Amygdala (tissue), 56 donors: ENCODE measurements at places on chromosomes 5 and 9.

DNA sequence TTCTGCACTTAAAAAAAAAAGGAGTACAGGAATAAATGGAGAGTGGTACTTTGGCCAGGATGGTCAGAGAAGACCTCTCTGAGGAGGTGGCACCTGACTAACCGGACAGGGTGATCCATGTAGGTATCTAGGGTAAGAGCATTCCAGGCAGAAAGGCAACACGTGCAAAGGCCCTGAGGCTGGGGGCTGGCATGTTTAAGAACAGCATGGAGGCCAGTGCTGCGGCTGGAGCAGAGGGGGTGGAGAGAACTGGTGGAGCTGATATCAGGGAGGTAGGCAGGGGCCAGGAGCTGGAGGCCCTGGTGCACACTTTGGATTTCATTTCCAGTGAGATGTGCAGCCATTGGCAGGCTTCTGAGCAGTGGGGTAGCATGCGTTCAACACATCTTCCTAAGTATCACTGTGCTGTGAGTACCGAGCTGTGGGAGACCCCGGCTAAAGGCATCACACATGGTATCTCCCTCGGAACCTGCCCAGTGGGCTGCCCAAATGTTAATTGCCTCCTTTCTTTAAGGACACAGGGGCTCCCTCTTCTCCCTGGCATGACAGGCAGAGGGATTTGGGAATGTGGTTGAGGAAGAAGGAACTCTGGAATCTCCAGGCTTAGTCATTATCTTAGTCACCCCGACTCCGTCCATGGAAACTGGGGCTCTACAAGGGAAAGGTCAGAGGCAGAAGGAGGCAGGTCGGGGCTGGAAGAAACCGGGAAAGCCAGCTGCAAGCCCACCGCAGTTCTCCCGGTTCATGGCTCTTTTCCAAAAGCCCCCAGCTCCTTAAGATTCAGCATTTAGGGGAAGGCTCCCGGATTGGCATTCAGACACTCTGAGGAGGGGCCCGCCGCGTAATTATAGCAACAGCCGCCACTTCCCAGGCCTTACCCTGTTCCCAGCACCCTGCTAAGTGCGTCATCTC lies 18.6 kb downstream of the SLC6A7 start:
- no peak for DNase-seq

DNA sequence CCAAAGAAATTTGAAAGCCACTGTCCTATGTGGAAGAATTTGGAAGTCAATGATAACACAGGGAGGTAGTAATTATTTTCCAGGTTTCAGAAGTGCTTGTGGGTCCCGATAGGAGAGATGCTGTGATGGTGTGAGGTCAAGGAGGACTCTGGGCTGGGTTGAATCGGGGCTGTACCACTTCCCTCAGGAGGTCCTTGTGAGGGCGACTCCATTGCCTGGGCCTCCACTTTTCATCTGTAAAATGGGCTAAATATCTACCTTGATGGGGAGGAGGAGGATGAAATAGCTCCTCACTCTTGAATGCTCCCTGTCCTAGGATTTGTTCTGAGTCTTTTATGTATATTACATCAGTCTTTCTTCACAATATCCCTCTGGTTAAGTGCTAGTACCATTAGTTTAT lies 59.0 kb downstream of the ROPN1L start:
- DNase-seq, result no peak

DNA sequence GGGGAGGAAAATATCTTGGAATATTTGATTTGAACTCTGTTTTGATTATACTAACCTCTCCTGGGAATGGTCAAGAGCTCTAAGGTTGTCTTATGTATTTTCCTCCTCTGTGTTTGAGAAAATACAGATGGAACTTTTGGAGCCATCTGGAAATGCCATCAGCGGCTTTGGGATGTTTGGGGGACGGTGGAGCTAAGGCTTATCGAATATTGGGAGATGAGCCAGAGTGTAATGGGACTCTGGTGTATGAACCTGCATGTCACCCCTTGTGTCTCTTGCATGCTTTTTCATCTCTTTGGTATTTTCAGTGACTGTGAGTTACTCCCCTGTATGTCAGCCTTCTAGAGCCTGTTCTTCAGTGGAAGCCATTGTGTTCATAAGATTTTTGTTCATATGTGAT lies 180.0 kb upstream of the OTULINL start:
- DNase-seq, result no peak

DNA sequence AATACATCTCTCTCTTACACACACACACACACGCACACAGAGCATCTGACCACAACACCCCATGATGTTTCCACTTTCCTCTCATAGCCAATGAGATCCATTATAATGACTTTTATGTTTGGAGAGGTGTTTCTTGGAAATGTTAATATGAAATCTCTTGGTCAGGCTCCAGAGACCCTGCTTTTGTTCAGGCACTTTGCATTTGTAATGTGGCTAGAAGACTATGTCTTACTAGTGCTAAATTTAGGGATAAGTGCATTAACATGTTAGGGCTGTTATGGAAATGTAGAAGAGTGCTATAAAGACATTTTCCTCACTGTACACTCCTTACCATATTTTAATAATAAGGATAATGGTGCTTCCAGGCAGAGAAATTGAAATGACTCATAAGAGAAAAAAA lies 3.8 kb downstream of the CDH9 start:
- DNase-seq, result no peak

- no peak for DNase-seq
Measured at GRCh38 chr5:37662789-37663485, 176.9 kb downstream of the GDNF start.

DNA sequence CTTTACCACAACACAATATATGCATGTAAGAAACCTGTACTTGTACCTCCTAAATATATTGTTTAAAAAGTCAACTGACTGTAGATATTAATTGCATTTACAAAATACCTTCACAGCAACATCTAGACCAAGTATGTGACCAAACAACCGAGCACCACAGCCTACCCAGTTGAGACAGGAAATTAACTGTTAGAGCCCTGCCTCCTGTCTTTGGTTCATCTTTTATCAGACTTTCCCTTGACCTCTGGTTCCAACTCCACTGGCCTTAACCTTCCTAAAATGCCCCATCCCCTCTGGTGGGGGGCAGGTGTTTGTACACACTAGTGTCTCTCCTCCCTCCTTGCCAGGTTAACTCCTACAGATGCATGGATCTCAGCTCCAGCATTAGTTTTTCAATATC lies 155.0 kb upstream of the PANK3 start:
- no peak for DNase-seq

DNA sequence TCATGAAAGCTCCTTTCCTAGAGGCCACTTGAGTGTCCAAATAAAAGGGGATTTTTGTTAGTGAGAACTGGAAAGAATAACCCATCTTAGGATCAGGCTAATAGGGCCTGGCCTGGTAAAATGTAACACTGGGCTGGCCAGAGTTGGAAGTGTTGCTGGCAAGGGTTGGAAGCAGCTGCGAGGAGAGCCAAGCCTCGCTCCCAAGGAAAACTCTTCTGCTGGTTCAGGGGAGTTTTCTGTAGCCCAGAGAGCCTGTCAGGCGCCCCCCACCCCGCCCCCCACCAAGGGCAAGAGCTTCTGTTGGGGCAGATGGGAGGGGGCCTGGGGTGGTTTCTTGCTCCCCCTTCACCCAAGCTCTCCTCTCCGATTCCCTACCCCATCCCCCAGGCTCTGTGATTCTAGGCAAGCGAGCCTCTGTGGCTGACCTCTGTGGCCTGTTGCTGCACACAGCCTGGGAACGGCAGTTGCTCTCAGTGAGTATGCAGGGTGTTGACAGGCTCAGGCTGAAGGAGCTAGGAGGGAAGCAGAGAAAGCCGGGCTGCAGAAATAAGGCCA lies 547.8 kb downstream of the CCDC171 start:
- peak; percentile 4 for DNase-seq

DNA sequence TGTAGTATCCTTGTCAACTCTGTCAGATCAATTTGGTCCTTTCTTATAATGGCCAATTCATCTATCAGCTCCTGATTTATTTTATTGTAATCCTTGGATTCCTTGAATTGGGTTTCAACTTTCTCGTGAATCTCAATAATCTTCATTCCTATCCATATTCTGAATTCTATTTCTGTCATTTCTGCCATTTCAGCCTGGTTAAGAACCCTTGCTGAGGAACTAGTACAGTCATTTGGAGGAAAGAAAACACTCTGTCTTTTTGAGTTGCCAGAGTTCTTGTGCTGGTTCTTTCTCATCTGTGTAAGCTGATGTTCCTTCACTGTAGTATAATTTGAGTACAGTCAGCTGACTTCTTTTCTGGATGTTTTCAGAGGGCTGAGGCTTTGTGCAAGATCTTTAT lies 84.5 kb downstream of the CETN3 start:
- DNase-seq, result no peak

GRCh38 chr9:135273008-135273407 lies 185.5 kb downstream of the OLFM1 start:
- DNase-seq, result no peak

DNA sequence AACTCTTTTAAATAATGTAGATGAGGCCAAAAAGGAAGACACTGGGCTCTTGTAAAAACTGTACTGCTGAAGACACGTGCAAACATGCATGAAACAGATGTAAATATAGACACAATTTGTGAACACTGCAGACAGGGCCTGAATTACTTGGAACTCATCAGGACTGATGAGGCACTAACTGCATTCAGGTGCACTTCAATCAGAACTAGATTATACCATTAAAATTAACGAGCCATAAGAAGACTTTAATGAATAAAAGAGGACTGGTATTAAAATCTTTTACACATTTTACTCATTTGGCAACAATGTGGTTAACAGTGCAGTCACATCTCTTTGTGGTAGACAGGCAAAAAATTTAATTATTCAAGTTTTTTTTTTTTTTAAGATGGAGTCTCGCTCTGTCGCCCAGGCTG lies 13.4 kb upstream of the ZCCHC9 start:
- no peak for DNase-seq

GRCh38 chr5:85760519-85760918 lies 857.2 kb upstream of the COX7C start:
- no peak for DNase-seq

DNA sequence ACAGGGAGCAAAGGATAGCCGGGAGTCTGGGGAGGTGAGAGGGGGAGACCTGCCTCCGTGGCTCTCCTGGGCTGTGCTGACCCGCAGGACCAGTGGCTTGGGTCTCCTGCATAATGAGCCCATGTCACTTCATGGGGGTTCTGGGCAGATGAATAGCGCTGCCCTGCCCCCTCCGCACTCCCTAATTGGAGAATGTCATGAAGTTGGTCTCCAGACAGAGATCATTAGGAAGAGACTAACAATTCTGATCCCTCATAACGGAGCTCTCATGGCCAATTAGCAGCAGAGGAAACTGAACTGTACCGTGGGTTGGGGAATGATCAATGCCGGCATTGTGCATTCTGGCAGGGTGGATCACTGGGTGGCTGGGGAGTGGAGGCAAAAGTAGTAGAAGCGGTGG lies 186.1 kb downstream of the FSTL4 start:
- DNase-seq, result no peak

GRCh38 chr5:148998174-148998797 lies 64.6 kb downstream of the SH3TC2 start:
- no peak for DNase-seq

DNA sequence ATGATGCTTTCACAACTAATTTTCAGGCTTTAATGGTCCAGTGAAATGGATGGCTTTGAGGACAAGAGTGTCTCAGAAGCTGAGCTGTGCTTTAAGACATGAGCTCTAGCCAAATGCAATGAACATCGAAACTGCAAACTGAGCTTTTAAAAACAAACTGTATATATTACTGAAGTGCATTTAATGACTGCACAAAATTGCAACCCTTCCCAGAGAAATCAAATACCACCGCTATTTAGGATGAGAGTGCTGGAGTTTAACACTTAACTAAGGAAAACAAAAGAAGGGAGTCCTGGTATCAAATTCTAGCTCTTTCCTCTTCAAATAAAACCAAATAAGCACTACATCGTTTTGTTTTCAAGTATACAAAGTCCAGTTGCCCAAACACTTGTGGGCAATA lies 163.9 kb downstream of the SLF1 start:
- DNase-seq, result no peak

DNA sequence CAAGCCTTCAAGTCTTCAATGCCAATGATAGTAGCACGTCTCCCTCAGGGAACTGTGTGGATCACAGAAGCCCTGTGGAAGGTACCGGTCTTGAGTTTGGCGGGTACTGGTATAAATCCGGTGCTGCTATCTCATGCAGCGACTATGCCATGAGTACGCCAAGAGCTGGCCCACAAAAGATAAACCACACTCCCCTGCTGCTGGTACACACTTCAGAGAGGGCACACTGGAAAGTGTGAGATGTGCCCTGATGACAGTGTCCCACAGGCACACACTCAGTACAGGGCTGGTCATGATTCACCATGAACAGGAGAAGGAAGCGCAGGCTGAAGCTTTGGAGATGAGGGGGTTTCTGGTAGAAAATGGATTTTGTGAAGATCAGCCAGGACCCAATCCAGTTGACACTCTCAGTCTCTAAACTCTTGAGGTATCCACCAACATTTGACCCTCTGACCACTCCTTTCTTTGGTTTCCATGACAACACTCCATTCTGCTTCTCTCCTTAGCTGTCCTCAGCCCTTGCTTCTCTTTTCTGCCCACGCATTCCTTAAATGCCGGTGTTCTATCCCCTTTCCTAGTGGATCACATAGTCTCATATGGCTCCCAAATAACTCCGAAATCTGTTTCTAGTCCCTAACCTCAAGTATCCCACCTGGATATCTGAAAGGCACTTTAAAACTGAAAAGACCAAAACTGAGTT lies 5.1 kb downstream of the AMACR start:
- DNase-seq, result no peak

GRCh38 chr9:76912636-76913275 lies 6.8 kb upstream of the PRUNE2 start:
- no peak for DNase-seq

GRCh38 chr5:7250611-7251010 lies 145.3 kb upstream of the ADCY2 start:
- DNase-seq, result no peak

GRCh38 chr5:81401266-81401665 lies 7.3 kb upstream of the ACOT12 start:
- DNase-seq, result no peak

DNA sequence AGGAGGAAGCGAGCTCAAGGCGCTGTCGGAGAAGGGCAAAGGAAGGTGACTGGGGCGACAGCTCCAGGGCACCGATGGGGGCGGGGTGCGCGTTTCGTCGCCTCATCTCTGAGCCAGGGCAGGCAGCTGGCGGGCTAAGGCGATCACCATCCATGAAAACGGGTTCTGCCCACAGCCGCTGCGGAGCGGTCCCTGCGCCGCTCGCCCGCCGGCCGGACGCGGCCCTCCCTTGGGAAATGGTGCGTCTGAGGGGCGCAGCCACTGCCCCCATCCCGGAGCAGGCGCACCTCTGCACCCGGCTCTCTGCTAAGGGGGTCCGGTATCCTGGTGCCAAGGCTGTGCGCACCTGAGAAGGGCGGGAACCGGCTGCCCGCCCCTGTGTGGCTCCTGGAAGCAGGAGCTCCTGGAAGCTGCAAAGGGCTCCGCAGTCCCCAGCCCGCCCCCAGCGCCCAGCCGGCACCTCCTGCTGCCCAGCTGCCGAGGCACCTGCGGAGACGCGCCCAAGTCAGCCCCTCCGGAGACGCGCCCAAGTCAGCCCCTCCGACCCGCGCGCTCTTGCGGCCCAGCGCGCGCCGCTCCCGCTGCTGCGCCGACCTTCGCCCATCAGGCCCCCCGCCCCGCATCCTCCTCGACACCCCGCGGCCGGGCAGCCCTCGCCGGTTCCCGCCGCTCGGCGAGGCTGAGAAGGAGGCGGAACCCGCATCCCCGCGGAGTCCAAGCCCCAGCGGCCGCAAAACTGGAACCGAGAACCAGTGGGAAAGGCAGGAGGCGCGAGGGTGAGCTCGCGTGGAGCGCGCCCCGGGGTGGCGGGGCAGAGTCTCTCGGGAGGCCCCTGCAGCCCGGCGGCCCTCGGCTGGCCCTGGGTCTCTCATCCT lies 757 bp downstream of the ANKRD34B start:
- no peak for DNase-seq

- DNase-seq, result no peak
Measured at GRCh38 chr5:95583992-95584391, 29.1 kb downstream of the ARSK start.

- DNase-seq, result no peak
Measured at GRCh38 chr5:58268268-58268667, 191.6 kb downstream of the PLK2 start.
